ENCODE measurements at places on chromosomes 12 and 14. TPM values are rescaled to one million over a fixed set of nuclear protein-coding genes. Genes with fewer than 3 reads are reported as not detected.

GRCh38 chr12:12974211-12974610 lies 22.2 kb upstream of the GPRC5D start:
- H3K36me3 ChIP-seq, result peaks cover 64% of the 10 kb centered on the region
- H3K4me3 ChIP-seq, result no peak overlapping the region
- DNase-seq, result no peak
- no peaks in the 10 kb centered on the region for H3K27me3 ChIP-seq

DNA sequence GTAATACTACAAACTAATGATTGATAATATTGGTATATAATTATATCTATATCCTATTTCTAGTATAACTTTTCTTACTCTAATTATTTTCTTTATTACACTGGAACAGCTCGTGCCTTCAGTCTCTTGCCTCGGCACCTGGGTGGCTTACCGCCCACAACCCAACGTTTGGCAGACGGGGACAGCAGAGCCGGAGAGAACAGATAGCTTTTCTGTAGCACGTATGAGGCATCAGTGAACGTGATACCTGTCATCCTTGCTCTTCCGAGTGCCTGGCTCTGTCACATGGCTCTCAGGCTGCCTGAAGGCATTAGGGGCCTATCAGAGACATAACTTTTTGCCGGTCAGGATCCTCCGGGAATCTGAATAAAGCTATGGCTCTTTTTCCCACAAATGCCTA lies 5.5 kb downstream of the PUS1 start:
- H3K4me1 ChIP-seq, result peaks cover 8% of the 10 kb centered on the region
- H3K27me3 ChIP-seq, result no peaks in the 10 kb centered on the region
- DNase-seq, result no peak

The KLRD1 gene
- 1.5 TPM for total RNA-seq

The SLC5A8 gene
- not detected for total RNA-seq

The CAPS2 gene
- total RNA-seq, result 18.8 TPM

DNA sequence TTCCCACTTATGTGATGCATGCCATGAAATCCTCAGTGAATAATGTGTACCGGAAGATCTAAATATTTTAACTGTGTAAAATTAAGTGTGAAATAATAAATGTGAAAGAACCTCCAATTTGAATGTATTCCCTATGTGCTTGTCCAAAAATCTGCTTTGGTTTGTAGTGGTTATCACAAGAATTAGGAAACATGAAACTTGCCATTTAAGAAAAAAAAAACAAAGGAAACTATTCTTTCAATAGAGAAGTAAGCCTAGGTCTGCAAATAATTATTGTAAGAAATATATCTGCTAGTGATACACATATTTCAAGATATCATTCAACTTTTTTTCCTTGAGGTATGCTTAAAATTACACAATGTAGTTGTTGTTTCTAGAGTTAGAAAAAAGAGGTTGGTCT lies 500.4 kb downstream of the SLC6A15 start:
- no peak overlapping the region for H3K27ac ChIP-seq
- H3K4me3 ChIP-seq, result no peak overlapping the region
- no peaks in the 10 kb centered on the region for H3K4me1 ChIP-seq
- H3K36me3 ChIP-seq, result no peaks in the 10 kb centered on the region
- H3K27me3 ChIP-seq, result no peaks in the 10 kb centered on the region

DNA sequence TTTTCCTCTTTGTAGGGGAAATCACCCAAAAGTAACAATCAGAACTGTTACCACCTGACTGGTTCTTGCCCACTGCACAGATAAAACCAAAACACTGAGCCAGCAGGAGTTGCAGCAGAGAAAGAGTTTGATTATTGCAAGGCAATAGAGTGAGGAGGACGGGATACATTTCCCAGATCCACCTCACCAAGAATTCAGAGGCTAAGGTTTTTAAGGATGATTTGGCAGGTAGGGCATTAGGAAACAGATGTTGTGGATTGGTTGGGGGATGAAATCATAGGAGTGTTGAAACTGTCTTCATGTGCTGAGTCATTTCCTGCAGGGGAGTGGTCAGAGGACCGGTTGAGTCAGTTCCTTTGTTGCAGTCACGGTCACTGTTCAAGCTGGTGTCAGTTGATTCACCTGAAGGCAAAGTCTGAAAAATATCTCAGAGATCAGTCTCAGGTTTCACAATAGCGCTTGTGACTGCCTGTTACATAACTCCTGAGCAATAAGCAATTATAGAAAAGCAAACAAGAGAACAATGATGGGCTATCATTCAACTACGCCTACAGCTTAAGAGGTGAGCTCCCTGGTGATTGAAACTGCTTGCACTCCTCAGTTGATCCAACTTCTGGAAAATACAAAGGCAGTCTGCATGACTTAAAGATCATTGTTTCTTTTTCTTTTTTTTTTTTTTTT lies 20.3 kb upstream of the AMN1 start:
- H3K36me3 ChIP-seq, result no peaks in the 10 kb centered on the region
- no peak overlapping the region for H3K27ac ChIP-seq
- no peak overlapping the region for H3K4me3 ChIP-seq

The APOF gene
- total RNA-seq, result not detected

- DNase-seq, result no peak
- no peak overlapping the region for H3K4me3 ChIP-seq
- H3K27ac ChIP-seq, result no peak overlapping the region
- no peaks in the 10 kb centered on the region for H3K27me3 ChIP-seq
- no peaks in the 10 kb centered on the region for H3K36me3 ChIP-seq
- no peaks in the 10 kb centered on the region for H3K4me1 ChIP-seq
Measured at GRCh38 chr12:68953536-68953935, 20.6 kb upstream of the CPM start.

DNA sequence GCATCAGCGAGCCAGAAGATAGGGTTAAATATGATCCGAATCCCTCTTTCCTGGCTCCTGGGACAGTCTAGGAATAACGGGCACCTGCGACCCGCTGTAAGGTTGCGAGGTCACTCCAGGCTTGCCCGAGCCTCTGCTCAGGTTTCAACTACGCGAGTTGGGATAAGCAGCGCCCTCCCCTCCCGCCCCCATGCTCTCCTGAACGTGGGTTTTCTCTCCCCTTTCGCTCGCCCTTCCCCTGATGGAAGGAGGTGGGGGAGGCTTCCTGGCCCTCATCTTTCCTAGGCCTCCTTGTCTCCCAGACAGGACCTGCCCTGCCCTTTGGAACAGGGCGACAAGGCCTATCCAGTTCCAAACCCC lies 753 bp upstream of the ATP5MC2 start:
- no peaks in the 10 kb centered on the region for H3K27me3 ChIP-seq
- H3K4me1 ChIP-seq, result peaks cover 20% of the 10 kb centered on the region
- peak overlapping the region; percentile 81 for H3K4me3 ChIP-seq
- no peak for DNase-seq

The SUPT16H gene
- total RNA-seq, result 59.0 TPM

The GNB3 gene
- total RNA-seq, result 8.1 TPM

The MIP gene
- not detected for total RNA-seq

GRCh38 chr14:29042551-29042950 lies 276.0 kb downstream of the FOXG1 start:
- H3K27me3 ChIP-seq, result no peaks in the 10 kb centered on the region
- H3K4me1 ChIP-seq, result no peaks in the 10 kb centered on the region
- DNase-seq, result no peak
- H3K36me3 ChIP-seq, result no peaks in the 10 kb centered on the region
- no peak overlapping the region for H3K4me3 ChIP-seq

The STXBP6 gene
- total RNA-seq, result 42.6 TPM

DNA sequence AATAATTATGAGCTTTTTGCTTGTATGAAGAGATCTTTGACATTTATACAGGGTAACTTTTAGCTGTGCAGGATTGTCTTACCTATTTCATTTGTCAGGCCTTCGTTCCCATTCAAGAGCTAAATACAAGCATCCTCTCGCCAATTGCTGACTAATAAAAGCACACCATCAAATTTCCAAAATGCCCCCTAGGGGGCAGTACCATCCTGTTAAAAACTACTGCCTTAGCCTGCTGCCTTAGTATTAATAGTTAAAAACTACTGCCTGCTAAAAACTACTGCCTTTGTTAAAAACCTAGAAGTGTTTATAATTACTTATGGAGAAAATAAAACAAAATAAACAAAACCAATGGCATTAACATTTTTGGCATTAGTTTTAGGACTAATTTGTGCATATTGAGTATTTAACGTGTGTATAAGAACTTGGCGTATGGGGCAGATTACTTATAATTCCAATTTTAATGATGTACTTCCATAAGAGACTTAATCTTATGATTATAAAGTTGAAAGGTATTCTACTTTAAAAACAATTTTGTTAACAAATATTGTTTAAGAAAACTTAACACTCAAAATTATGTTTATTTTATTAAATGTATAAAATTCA lies 3.0 kb upstream of the IFI27L2 start:
- DNase-seq, result peak; percentile 81
- H3K27ac ChIP-seq, result no peak overlapping the region
- no peak overlapping the region for H3K4me3 ChIP-seq
- H3K36me3 ChIP-seq, result no peaks in the 10 kb centered on the region

DNA sequence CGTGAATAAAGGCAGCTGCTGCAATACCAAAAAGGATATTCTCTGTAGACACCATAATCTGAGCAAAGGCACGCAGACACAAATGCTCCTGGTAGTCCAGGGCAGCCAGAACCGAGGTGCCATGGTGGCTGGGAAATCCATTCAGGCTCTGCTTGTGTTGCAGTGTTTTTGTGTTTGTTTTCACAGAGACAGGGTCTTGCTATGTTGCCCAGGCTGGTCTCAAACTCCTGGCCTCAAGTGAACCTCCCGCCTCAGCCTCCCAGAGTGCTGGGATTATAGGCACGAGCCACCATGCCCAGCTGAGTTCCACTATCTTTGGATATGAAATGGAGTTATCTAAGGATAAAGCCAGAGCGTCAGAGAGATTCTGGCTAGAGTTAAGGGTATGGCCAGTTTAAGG lies 39.8 kb downstream of the DCAF4 start:
- no peak overlapping the region for H3K27ac ChIP-seq
- peaks cover 63% of the 10 kb centered on the region for H3K36me3 ChIP-seq
- no peak overlapping the region for H3K4me3 ChIP-seq
- no peaks in the 10 kb centered on the region for H3K4me1 ChIP-seq
- H3K27me3 ChIP-seq, result no peaks in the 10 kb centered on the region

DNA sequence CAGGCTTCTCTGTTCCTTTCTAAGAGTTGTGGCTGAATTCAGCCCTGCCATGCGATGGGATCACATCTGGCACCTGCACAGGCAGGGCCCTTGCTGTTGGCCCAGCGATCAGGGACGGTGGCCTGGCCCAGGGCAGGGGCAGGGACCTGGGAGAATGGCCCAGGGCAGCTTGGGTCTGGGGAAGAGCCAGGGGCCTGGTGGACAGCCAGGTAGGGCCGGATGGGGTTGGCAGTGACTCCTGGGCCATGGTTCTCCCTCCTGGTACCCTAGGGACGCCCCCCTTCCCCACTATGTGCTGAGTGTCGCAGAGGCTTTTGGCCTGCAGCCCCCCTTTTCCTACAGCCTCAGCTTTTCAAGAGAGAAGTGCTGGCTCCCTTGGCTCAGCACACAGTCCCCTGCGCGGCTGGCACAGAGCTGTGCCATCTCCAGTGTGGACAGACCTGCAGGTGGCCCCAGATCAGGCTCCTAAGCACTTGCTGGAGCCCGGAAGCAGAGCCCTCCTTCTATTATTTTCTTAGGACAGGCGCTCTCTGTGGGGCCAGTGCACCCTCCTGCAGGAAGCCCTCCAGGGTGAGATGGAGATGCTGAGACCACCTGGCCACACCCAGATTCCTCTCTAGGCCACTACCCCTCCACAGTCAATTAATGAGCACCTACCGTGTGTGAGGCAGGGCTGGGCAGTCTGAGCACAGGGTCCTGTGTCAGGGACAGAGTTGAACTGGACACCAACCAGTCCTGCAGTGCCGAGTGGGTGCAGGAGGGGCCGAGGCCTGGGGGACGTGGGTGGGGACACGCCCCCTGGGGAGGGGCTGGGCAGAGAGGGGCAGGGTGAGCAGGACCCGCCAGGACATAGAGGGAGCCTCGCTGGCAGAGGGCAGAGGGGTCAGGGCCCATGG lies 267.6 kb downstream of the ADGRD1 start:
- no peak for DNase-seq
- H3K4me3 ChIP-seq, result no peak overlapping the region
- no peaks in the 10 kb centered on the region for H3K36me3 ChIP-seq
- no peak overlapping the region for H3K27ac ChIP-seq
- H3K4me1 ChIP-seq, result peaks cover 6% of the 10 kb centered on the region
- H3K27me3 ChIP-seq, result no peaks in the 10 kb centered on the region

The ANKS1B gene
- 37.7 TPM for total RNA-seq

The SDR39U1 gene
- total RNA-seq, result 63.0 TPM

DNA sequence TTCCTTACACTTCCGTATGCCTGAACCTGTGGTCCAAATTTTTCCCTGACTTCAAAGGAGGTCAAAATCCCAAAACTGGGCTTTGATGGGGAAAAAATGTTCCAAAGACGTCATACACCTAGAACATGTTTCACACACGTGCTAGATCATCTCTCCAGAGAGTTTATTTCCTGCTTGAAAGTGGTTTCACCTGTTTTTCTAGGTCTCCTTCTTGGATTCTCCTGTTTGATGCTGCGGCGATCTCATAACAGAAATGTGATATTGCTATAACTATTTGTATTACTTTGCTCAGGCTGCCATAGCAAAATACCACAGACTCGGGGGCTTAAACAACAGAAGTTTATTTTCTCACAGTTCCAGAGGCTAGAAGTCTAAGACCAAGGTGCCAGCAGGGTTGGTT lies 19.7 kb upstream of the TMCC3 start:
- H3K4me1 ChIP-seq, result no peaks in the 10 kb centered on the region
- H3K4me3 ChIP-seq, result no peak overlapping the region
- H3K27ac ChIP-seq, result no peak overlapping the region
- no peak for DNase-seq
- H3K36me3 ChIP-seq, result no peaks in the 10 kb centered on the region

The LRRIQ1 gene
- 1.6 TPM for total RNA-seq

GRCh38 chr12:31631023-31631724 lies 28.3 kb upstream of the ETFBKMT start:
- no peak overlapping the region for H3K27ac ChIP-seq
- no peak for DNase-seq
- no peaks in the 10 kb centered on the region for H3K36me3 ChIP-seq
- H3K4me3 ChIP-seq, result no peak overlapping the region

The VDR gene
- 0.87 TPM for total RNA-seq

The PRKAB1 gene
- total RNA-seq, result 24.5 TPM

DNA sequence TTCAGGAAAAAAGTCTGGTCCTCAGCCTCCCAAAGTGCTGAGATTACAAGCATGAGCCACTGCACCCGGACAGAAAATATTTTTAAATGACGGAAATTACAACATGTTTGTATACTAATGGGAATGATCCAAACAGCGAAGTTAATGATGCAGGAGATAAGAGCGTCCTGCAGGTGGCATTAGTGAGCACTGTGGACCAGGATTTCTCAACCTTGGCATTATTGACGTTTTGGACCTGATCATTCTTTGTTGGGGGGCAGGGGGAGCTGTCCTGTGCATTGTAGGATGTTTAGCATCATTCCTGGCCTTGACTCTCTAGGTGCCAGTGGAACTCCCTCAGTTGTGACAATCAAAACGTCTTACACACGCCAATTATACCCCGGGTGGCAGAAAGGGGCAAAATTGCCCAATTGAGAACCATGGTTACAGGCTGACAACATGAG lies 34.1 kb downstream of the SCFD1 start:
- no peaks in the 10 kb centered on the region for H3K27me3 ChIP-seq
- peak; percentile 44 for DNase-seq
- H3K27ac ChIP-seq, result no peak overlapping the region
- H3K4me3 ChIP-seq, result no peak overlapping the region
- no peaks in the 10 kb centered on the region for H3K36me3 ChIP-seq
- H3K4me1 ChIP-seq, result no peaks in the 10 kb centered on the region

Measured in tibial nerve (tissue), 4 donors.